ENCODE measurements at places on chromosomes 16 and 17.

- peak; percentile 84 for DNase-seq
Measured at GRCh38 chr17:68435876-68436842, 21.1 kb downstream of the WIPI1 start.

- DNase-seq: no peak
Measured at GRCh38 chr17:29155227-29155965, 24.8 kb downstream of the MYO18A start.

- no peak for DNase-seq
Measured at GRCh38 chr17:32103476-32104113, 38.7 kb upstream of the RHOT1 start.

DNA sequence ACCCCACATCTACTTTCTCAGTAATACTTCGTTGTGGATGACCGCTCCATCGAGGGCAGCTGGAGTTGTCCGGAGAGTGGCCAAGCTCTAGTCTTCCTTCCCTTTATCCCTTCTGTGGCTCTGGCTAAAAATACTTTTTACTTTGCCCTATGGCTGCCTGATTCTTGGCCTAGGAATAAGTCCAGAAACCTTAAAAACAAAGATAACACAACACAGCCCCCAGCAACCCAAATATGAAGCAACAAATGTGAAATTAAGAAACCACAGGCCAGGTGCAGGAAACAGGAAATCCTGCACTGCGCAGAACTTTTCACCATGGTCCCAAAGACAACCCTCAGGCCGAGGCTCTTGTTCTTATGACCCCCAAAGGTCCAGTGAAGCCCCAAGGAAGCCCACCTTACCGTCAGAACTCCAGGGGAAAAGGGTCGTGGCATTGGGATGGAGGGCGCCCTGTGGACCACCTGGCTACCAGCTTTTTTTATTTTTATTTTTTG lies 26.0 kb downstream of the TK2 start:
- DNase-seq: peak; percentile 60

DNA sequence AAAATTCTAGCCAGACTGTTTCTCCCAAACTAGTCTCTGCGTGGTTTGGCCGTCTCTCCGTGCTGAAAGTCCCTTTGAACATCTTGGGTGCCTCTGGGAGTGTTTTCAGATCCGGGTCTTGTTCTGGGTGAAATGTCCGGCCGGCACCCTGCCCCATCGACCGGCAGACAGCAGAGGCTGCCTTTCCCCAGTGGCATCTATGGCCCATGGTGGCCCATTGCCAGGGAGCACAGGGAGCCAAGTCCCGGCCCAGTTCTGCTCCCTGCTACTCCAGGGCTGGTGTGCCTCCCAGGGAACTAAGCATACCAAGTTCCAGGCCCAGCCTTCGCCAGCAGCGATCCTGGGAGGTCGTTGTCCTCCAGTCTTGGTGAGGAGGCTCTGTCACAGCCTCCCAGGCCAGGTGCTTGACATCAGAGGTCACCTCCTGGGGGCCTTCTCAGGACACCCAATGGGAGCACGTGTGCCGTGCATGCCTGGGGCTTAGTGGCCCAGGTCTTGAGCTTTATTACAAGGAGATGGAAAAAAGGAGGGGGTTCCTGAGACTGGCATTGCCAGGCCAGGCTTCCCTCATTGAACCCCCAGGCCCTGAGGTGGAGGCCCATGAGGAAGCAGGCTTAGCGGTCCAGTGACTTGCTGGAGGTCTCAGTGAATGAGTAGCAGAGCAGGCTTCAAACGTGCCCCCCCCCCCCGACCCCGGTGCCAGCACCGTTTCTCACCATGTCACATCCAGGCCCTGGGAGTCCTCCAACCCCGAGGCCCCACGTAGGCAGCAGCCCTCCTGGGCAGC lies 54.0 kb downstream of the PGS1 start:
- DNase-seq: no peak

DNA sequence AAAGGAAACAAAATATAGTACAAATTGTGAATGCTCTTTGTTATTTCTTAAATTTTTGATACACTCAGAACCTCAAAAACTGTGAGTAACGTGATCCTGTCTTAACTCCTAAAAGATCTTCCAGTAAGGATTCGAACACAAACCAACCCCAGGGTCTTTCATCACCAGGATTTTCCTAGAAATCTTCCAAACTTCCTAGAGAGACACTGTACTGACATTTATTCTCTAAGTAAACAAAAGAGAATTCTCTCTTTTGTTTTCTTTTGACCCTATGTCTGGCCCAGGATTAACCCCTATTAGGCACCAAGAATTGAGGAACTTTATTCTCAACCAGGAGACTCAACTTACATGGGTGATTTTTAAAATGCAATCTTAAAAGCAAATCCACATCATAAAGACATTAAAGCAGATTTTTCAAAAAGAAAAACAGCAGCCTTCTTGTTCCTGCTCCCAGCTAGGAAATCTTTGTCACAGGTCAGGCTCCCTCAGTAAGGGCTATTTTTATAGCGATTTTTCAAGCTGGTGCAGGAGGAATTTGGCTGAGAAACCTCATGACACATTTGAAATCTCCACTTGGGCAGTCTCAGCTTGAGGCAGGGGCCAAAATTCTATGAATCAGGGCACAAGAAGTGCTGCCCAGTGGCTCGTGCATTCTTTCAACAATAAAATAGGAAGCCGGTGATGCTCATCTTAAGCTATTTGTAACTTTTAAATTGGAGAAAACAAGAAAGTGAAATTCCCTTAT lies 6.2 kb upstream of the SMG1 start:
- no peak for DNase-seq

DNA sequence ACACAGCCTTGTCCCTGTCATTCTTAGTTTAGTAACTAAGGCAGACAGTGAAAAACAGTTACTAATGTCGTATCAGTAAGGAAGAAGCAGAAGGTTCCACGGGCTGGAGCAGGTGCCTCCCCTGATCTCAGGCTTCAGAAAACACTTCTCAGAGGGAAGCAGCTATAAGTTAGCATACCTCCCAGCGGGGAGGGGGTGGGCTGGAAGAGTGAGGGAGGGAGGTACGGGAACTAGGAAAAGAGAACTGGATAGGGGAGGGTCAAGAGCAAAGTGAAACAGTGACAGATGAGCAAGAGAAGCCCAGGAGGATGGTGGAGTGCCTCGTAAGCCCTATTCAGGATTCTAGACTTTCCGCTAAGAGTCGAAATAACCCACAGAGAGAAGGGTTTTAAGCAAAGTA lies 186.3 kb upstream of the XYLT1 start:
- no peak for DNase-seq

- DNase-seq: peak; percentile 87
Measured at GRCh38 chr17:17681187-17681743, at the start of gene RAI1. TSS of gene RAI1 (plus strand) at chr17:17681458. CDS start at chr17:17792949, 111,491 bp downstream.

DNA sequence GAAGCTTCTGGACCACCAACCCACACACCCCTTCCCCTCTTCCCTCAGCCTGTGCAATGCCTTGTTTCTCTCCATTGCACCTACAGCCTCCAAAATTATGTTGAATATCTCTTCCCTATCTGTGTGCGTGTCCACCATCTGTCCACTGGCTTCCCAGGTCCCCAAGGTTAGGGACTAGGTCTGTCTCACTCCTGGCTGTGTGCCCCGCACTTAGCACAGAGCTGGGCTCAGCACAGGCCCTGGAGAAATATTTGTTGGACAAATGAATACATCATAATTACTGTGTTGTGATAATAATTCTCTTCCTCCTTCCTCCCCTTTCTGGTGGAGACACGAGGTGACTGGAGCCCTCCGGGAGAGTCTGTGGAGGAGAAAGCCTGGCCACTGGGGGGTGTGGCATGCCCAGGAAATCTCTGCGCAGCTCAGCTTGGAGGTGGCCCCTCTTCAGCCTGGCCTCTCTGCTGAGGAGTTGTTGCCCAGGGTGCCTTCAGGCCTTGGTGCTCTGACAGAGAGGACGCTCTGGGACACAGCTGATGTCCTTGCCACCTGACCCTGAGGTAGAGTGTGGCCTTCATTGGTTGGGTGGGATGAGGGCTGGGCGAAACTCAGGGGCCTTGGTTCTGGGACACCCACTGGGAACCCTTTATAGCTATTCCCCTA lies 3.3 kb upstream of the BRD7 start:
- DNase-seq: no peak

DNA sequence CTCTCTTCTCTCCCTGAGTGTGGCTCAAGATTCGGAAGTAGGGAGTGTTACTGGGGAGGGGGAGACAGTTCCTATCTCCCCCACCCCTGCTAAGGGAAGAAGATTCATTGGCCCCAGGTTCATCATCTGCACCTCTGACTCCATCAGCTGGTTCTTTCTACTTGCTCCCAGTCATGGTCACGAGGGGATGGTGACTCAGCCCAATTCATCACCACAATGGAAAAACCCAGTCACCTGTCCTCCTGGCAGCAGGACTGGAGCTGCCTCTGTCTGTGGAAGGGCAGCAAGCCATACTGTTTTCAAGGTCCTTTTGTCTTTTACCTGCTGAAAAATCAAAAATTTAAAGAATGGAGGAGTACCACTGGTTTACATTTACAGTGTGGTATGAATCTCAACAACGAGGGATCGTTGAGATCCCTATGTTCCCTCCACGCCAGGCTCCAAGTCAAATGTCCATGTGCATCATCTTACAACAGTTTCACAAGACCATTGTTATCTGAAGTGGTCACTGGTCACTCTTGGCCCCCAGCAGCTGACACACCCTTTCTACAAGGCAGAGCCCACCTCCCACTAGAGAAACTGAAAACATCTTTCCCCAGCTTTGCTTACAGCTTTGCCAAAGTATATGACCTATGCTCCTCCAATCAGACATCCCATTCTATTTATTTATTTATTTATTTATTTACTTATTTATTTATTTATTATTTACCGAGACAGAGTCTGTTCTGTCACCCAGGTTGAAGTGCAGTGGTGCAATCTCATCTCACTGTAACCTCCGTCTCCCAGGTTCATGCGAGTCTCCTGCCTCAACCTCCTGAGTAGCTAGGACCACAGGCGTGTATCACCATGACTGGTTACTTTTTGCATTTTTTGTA lies 40.4 kb upstream of the NDRG4 start:
- no peak for DNase-seq

GRCh38 chr16:17177959-17178905 lies 292.5 kb downstream of the XYLT1 start:
- no peak for DNase-seq

DNA sequence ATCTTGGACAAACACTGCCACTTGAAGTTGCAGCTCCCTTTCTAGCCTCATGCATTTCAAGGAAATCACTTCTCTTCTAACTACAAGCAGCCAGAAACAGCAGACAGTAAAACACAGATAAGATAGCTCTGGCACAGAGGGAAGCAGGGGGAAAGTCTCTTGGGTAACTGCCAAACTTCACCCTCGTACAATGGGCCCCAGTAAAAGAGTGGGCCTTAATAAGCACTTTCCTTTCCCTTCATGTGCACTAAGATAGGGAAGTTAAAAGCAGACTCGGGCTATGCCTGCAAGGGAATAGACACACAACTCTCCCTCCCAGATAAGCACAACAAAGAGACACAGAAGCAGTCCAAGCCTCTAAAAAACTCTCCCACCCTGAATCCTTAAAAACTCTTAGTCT lies 4.2 kb upstream of the KRTAP4-5 start:
- no peak for DNase-seq

DNA sequence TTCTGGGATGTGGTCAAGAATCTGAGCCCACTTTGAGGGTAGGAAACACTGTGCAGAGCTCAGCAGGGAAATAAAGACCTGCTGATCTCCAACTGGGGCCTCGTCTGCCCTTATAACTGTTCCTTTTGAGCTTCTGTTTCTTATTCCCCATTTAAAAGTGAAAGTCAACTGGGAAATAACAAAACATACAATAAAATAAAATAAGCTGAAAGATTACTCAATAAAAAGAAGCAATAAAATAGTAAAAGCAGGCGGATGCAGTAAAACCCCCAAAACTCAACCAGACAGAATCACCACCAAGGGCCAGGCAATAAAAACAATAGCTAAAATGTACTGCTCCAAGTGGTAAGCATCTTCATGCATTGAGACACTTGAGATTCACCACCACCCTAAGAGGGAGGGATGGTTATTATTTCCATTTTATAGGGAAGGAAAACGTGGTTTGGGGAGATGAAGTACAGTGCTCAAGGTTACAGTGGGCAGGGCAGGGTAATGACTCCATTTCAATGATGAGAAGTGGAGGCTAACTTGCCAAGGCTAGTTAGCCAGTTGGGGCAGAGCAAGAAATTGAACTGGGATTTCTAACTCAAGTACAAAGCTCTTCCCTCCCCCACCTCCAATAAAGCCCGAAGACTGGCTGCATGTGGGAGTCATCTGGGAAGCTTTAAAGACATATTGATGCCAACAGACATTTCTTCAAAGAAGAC lies 6.4 kb upstream of the SPACA3 start:
- no peak for DNase-seq

- no peak for DNase-seq
Measured at GRCh38 chr17:80919331-80920311, 72.0 kb upstream of the CHMP6 start.

- DNase-seq: no peak
Measured at GRCh38 chr17:44155488-44155887, 13.8 kb downstream of the HROB start.
